ENCODE measurements at places on chromosomes 7 and 10.
A peak's percentile ranks its signal among the peaks of the same experiment; 100 is the strongest.

DNA sequence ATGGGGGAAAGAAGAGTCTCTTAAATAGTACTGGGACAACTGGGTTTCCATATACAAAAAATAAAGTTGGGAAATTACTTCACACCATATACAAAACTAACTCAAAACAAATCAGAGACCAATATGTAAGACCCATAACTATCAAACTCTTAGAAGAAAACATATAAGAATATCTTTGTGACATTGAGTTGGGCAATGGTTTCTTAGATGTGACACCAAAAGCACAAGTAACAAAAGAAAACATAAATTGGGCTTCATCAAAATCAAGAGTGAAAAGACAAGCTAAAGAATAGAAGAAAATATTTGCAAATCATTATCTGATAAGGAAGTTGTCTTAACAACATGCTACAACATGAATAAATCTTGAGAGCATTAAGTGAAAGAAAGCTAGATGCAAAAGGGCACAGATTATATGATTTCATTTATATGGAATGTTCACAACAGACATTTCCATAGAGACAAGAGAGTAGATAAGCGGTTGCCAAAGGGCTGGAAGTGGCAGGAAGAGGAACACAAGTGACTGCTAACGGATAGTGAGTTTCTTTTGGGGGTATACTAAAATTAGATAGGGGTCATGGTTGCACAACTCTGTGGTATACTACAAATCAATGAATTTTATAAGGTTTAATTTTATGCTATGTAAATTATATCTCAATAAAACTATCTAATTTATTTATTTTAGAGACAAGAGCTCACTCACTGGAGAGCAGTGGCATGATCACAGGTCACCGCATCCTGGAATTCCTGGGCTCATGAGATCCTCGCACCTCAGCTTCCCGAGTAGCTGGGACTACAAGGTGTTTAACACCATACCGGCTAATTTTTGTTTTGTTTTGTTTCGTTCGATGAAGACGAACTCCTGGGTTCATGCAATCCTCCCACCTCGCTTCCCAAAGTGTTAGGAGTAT lies 35.4 kb downstream of the JMJD1C start:
- peak; percentile 67 for DNase-seq

- DNase-seq, result no peak
Observed at GRCh38 chr7:55792048-55792447, 70.5 kb downstream of the SEPTIN14 start.

- DNase-seq, result no peak
Observed at GRCh38 chr10:51342381-51342780, 268.1 kb downstream of the PRKG1 start.

DNA sequence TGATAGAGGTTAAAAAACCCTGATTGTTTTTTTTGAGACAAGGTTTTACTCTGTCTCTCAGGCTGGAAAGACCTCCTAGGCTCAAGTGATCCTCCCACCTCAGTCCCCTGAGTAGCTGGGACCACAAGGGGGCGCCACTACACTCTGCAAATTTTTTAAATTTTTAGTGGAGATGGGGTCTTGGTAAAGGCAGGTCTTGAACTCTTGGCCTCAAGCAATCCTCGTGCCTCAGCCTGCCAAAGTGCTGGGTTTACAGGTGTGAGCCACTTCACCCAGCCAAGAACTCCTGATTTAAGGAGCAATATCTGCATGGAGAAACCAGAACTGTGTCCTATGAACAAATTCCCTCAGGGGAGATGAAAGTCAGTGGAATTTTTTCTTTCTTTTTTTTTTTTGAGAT lies 7.3 kb upstream of the KLHDC10 start:
- no peak for DNase-seq

- no peak for DNase-seq
Observed at GRCh38 chr7:80128918-80129317, 5.7 kb upstream of the GNAI1 start.

DNA sequence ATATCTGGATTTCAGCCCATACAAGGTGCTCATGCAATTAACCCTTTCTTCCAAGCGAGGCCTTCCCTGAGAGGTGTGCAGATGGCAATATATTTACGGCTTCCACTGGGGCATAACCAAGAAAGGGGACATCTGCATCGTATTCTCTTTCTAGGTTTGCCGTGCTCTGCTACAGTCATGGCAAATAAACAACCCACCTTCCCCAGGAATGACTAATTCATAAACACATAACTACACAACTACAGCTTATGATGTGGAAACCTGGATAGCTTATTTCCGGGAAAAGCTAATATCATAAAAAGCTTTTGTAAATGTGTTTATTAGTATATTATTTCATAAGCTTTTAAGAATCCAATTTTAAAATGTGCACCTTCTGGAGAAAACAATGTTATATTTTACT lies 120.0 kb downstream of the CAMK1D start:
- DNase-seq, result no peak

DNA sequence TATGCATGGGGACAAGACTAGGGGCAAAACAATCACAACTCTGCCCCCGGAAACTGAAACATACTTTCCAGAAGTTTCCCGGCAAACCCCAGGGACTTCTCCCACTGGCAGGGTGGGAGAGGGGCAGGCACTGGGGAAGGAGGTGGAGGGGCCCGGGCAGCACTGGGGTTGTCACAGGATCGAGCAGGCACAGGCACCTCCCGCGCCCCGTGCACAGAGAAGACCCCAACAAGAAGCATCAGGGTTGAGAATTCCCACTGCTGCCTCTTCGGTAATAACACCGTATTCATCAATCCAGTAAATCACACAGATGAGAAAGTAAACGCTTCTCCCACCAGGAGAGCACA lies 490.5 kb downstream of the PTPRN2 start:
- DNase-seq, result no peak

DNA sequence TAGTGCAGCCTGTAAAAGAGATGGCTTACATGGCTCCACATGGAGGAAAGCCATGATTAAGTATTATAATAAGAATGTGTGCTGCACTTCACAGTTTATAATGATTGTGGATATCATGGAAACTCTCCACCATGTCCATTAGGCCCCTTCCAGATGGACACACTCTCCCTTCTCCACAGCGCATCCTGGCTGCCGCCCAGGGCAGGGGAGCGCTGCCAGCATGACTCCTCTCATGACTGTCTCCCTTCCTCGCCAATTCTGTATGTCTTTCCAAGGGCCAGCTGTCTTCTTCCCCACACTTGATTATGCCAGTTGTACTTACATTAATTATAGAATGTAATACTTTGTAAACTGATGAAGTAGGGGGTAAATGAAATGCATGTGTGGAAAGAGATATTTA lies 259.3 kb upstream of the TMEM72 start:
- no peak for DNase-seq

GRCh38 chr10:29635711-29636144 lies 957 bp upstream of the SVIL start:
- peak; percentile 39 for DNase-seq

GRCh38 chr7:132977234-132977633 lies 104.7 kb downstream of the CHCHD3 start:
- DNase-seq, result no peak

- no peak for DNase-seq
Observed at GRCh38 chr10:114386452-114386851, 17.9 kb downstream of the AFAP1L2 start.

GRCh38 chr7:44750921-44751571 lies 2.4 kb downstream of the ZMIZ2 start:
- DNase-seq, result peak; percentile 61

DNA sequence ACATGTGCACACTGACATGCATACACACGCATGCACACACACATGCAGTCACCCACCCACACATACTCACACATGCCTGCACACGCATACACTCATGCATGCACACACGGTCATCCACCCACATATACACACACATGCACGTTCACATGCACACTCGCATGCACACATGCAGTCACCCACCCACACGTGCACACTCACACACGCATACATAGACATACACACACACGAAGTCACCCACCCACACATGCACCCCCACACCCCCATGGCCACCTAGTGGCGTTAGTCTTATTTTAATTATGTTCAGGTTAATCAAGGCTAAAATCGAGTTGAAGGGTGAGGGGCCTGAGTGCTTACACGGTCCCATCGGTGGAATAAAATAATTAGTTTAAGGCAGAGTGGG lies 96.8 kb downstream of the DNAJB6 start:
- DNase-seq, result no peak

DNA sequence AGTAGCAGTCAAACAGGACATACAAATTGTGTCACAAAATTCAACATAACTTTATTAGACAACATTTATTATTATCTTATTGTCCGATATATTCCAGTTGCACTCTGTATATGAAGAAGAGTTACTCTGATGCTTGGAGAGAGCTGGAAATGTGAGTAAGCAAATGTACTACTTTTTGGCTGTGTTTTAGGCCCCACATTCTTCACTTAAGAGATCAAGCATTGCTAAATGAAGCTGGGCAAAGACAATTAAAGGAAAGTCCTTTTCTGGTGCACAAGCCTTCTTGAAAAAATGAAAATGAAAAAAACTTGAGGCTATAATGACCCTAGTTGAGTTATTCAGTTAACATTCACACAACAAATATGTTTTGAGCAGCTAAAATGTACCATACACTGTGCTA lies 26.1 kb downstream of the MYPN start:
- no peak for DNase-seq

DNA sequence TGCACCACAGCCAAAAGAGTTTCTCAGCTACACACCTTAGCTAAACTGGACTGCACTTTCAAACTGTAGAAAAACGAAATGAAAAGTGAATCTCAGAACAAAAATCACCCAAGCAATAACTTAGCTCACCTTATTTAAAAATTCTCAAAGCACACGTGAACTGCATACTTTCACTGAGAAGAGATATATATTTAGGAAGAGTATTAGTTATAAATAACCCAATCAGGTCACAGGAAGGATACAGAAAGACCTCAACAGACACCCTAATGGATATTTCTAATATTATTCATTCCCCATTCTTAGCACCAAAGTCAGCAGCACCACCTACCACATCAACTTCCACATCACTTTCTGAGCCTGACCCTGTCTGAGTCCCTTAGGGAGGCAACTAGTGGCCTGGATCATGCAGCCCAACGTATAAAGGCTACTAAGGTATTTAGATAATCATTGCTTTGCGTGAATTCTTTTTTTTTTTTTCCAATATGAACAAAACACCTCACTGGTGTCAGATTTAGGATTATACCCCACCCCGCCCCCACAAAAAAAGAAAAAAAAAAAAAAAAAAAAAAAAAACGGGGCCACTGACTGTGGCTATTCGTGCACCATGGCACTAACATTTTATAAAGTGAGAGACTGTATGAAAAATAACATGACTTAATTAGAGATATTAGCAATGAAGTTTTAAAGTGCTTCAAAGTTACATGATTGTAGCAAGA lies 2.6 kb downstream of the ABI1 start:
- peak; percentile 33 for DNase-seq

GRCh38 chr10:96556003-96556402 lies 30.8 kb downstream of the TM9SF3 start:
- no peak for DNase-seq

- DNase-seq, result peak; percentile 57
Observed at GRCh38 chr10:15106352-15107013, 9.3 kb downstream of the RPP38 start.

DNA sequence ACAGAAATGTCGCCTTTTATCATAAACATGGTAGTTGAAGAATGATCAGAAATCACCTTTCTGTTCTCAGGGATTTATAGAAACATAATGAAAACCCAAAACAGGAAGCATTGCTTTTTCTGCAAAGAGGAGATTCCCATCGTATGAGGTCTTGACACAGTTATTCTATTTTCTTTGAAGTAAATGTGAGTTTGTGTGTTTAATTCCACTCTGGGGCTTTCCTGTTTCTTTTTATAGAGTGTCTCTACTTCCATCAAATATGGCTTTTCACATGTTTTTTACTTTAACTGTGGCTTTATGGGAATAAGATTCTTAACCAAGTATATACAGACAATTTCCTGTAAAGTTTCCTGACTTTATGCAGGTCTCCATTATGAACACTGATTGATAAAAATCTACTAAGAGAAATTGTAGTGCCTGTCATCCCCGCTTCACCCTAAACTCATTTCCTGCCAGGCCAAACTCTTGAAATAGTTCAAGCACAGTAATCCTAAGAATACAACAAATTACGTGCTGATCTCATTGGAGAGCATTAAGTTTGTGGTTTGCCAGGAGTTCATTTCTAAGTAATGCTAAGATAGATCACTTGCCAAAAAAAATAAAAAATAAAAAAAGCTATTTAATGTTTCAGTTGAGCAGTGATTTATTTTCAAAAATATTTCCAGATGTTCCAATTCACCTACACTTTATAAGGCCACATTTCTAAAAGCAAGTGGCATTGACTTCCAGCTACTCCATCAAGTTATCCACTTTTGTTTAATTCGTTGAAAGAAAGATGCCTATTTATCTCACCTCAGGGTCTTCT lies 52.2 kb upstream of the SEC61G start:
- DNase-seq, result peak; percentile 59

All from kidney glomerular epithelial cell (primary cell).